ENCODE measurements at places on chromosomes 3 and 15. TPM values are rescaled to one million over a fixed set of nuclear protein-coding genes. Genes with fewer than 3 reads are reported as not detected.

Gene C3orf49
- not detected for total RNA-seq

Gene ARHGEF26
- total RNA-seq: 1.3 TPM

Gene FGF12
- total RNA-seq: 0.17 TPM

Gene THSD4
- 58.0 TPM for total RNA-seq

Gene PLIN1
- total RNA-seq: 0.51 TPM

Gene CCDC54
- not detected for total RNA-seq

Gene ROPN1
- not detected for total RNA-seq

Gene APOD
- 2.1 TPM for total RNA-seq

Gene C2CD4A
- not detected for total RNA-seq

Gene TF
- 0.33 TPM for total RNA-seq

Gene SPATA12
- not detected for total RNA-seq

Gene DUOXA1
- not detected for total RNA-seq

Gene WWTR1
- total RNA-seq: 13.7 TPM

Gene C3orf52
- total RNA-seq: 1.8 TPM

Gene CASR
- not detected for total RNA-seq

Gene ABHD10
- 38.5 TPM for total RNA-seq

Gene CD86
- total RNA-seq: not detected

Gene CLEC3B
- 56.3 TPM for total RNA-seq

Gene CACNA1D
- 0.17 TPM for total RNA-seq

Gene SLC24A5
- total RNA-seq: not detected

Gene CEMIP
- total RNA-seq: 324 TPM

Gene CCDC33
- total RNA-seq: not detected

Gene RASGRF1
- not detected for total RNA-seq

Gene EBLN2
- 3.0 TPM for total RNA-seq

Gene NANOGP8
- total RNA-seq: not detected

Gene MRPS11
- total RNA-seq: 23.6 TPM

Gene KNG1
- not detected for total RNA-seq

Gene OSTN
- total RNA-seq: 31.9 TPM

Gene TMEM207
- total RNA-seq: not detected

Gene ECE2
- total RNA-seq: not detected

Gene MYZAP
- not detected for total RNA-seq

Gene GASK1A
- total RNA-seq: 1.8 TPM

Gene LEKR1
- 0.26 TPM for total RNA-seq

Gene GPR62
- total RNA-seq: under 0.01 TPM

Gene GOLGA6L4
- total RNA-seq: 1.5 TPM

Gene DNAH12
- under 0.01 TPM for total RNA-seq

Gene NLGN1
- total RNA-seq: 2.1 TPM

Gene HYAL1
- 1.8 TPM for total RNA-seq

Gene C15orf62
- total RNA-seq: under 0.01 TPM
